ENCODE measurements at places on chromosomes 4 and X.

GRCh38 chr4:16642897-16643296 is 255.5 kb downstream of the LDB2 start:
- ATAC-seq, result no peak

GRCh38 chrX:37753384-37753783 is 26.5 kb upstream of the CYBB start:
- no peak for ATAC-seq

GRCh38 chrX:131677655-131678628 is 134.1 kb downstream of the OR13H1 start:
- ATAC-seq, result no peak

DNA sequence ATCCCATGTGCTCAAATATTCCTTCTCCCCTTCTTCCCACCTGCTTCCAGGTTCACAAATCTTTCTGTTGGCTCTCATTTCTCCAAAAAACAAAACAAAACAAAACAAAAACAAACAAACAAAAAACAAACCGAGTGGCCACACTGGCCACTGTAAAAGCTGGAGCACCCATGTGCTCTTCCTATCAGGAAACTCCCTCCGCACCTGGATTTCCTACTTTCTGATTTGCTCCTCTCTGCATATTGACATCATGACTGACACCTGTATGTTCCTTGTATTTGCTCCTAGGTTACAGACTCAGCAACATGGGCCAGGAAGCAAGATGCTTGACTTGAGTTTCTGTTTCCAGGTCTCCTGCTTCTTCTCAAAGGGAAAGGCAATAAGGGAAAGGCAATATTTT is 258.8 kb downstream of the GPC3 start:
- no peak for ATAC-seq

DNA sequence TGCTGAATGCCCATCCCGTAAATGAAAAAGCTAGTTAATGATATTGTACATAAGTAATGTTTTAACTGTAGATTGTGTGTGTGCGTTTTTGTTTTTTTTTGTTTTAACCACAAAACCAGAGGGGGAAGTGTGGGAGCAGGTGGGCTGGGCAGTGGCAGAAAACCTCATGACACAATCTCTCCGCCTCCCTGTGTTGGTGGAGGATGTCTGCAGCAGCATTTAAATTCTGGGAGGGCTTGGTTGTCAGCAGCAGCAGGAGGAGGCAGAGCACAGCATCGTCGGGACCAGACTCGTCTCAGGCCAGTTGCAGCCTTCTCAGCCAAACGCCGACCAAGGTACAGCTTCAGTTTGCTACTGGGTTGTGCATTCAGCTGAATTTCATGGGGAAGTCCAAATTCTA is at the start of gene SPP1:
SPP1 (plus strand) TSS at position 249 of the 400 bp plus-strand sequence. CDS start 1,182 bp downstream, outside the sequence.
- peak; percentile 48 for ATAC-seq

- peak; percentile 55 for ATAC-seq
These were observed 17.4 kb downstream of the QDPR start for GRCh38 chr4:17494258-17495190.

DNA sequence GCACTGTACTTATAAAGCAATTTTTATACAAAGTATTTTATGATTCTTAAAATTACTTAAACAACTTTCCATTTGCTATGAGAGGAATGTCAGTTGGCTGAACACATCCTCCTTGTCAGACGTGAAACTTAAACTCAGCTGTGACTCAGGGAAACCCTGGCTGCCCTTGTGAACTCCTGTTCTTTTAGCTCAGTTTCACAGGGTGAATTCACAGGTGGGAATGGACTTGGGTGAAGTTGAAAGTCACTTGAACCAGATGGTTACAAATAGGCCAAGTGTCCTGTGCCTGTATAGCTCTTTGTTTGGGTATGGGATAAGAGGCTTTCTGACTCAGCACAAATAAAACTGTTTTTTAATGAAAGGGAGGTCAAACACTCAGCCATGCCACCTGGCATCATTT is 67.4 kb upstream of the FAM47B start:
- no peak for ATAC-seq

Data from activated CD4-positive, CD25-positive, alpha-beta regulatory T cell treated with anti-CD3 and anti-CD28 coated beads, Interleukin-2, amount 50 U/mL, for 24 hours (primary cell).